HEK293T (cell line): ENCODE measurements at places on chromosomes 1 and 21.
A peak's percentile ranks its signal among the peaks of the same experiment; 100 is the strongest.

DNA sequence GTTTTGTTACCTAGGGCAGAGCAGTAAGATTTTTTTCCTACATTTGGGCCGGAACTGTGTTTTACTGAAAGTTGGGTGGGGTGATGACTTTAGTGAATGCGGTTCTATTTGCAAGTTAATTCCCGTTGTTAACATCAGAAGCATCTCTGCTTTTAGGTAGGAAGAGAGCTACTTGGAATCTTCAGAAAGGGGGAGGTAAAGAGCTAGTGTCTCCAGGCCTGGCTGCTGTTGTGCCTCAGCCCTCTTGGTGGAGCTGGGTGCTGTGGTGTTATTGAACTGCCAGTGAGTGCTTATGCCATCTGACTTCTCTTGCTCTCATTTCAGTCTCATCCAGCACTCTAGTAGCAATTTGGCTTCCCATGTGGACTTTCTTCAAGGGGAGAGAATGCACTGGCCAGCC lies 3.4 kb downstream of the KDM4A start:
- peak; percentile 42 for DNase-seq

GRCh38 chr1:119375366-119375765 lies 6.8 kb downstream of the HAO2 start:
- DNase-seq = no peak

DNA sequence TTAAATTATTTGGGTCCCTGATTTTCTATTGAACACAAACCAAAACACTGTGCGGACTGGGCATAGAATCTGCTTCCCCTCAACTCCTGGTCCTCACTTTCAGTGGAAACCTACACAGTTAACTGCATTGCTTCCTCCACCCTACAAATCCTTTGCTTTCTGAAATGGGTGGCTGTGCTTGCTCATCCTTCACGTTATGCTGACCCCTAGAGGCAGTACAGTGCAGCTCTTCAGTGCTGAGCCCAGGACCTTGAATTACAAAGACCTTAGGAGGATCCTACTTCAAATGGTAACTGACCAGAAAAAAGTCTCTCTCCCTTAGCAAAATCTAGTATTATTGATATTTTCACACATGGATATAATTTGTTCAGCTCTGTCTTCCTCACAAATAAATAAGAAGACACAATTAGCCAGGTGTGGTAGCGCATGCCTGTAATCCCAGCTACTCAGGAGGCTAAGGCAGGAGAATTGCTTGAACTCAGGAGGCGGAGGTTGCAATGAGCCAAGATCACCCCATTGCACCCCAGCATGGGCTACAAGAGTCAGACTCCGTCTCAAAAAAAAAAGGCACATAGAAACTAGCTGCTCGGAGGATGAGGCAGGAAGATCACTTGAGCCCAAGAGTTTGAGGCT lies 63.4 kb upstream of the L1TD1 start:
- DNase-seq = peak; percentile 88

DNA sequence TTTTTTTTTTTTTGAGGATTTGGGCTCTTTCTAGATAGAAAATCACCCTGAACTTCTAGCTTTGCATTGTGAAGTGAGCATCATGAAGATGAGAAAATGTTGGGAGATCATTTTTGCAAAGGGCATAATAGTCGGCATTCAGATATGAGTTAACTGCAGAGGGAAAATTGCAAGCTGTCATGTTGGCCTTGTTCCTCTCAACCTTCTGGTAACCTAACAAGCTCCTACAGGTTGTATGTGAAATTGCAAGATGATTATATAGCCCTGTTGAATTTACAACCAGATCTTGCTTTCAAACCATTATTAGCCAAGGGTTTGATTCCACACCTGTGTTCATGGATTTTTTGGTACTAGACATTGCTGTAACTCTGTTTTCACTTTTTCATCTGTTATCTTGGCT lies 2.2 kb downstream of the ELOA start:
- DNase-seq = peak; percentile 59

DNA sequence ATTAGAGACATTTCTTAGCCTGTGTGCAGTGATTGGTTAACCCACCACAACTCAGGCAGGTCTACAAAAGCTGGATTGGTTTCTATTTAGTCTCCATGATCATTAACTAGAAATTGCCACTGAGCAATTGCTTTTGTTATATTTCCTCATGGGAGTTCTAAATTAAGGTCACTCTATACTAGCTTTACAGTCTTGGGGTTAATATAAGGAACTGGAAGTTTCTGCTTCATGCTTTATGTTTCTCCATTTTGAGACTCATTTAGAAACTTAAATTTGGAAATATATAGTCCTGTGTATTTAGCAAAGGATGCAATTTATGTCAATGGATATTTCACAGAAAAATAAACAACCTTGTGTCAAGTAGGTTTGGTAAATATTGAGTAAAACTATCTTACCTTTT lies 137.5 kb downstream of the HLX start:
- no peak for DNase-seq

DNA sequence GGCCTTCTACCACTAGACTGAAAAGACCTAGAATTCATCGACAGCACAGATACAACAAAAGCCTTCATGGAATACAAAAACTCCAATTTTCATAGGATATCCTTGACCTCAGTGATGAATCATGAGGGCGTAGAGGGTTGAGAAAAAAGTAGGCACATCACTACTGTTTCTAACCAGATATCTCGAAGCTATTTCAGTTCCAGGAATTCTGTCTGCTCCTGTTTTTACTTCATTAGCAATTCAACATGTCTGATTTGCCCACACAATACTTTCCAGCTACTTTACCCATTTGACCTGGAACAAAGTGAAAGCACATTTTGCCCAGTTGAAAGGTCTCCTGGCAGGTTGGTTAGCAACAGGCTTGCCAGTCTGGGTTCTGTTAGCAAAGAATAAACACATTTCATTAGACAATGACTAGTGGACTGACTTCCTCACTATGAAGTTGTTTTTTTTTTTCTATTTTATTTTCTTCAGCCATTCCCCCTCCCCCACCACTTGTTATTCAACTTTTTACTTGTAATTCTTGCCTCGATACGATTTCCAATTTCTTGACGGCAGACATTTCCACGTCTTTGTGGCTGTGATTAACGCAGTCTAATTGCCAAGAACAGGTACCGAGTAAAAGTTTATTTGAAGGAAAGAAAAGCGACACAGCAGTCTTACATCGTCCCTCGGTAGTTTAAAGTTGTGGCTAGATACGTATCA lies 4.0 kb upstream of the ZBTB18 start:
- no peak for DNase-seq

- DNase-seq = no peak
These were observed 11.8 kb upstream of the RAP1GAP start for GRCh38 chr1:21680918-21681317.

DNA sequence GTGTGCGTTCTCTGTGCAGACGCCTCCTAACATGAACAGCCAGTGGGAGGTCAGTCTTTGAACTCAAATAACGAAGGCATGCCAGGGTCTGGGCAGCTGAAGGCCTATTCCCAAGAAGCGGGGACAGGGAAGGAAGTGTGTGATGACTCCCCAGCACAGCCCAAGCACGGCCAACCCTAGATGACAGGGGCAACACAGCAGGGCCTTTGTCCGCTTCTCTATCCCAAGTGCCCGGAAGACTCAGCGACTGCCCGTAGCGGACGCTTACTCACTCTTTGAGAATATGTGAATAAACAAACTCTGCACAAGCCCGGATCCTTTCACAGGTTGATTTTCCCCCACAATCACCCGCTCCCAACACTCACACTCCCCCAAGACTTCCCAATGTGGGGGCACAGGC lies 11.2 kb downstream of the C1orf198 start:
- no peak for DNase-seq

DNA sequence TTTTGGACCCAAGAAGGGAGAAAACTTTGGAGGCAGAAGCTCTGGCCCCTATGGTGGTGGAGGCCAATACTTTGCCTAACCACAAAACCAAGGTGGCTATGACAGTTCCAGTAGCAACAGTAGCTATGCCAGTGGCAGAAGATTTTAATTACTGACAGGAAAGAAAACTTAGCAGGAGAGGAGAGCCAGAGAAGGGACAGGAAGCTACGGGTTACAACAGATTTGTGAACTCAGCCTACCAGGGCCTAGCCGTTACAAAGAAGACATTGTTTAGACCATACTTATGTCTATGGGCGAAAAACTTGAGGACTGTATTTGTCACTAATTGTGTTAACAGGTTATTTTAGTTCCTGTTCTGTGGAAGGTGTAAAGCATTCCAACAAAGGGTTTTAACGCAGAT lies 10.4 kb upstream of the ACOT11 start:
- DNase-seq = no peak

DNA sequence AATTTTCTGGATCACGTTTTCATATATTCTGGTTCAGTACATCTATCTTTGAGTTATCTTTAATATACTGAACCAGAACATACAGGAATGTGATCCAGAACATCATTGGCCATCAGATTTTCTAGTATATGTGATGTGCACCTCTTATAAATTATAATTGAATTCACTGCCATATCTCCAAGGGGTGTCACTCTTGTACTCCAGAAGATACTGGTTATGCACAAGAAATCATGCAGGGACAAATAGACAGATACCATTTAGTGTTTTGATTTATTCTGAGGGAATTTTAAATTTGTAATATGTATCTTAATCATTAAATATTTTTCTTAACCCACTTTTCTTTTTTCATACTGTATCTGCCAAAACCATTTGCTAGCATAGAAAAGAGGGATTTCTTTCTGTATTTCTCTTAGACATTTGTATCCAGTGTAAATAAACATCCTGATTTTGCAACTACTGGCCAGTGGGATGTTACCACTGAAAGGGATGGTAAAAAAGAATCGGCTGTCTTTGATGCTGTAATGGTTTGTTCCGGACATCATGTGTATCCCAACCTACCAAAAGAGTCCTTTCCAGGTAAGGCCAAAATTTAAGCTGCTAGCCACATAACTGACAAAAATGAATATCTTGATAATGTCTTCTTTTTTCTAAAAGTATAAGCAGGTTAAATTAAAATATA lies 16.7 kb downstream of the FMO3 start:
- DNase-seq = no peak

- no peak for DNase-seq
These were observed 81.9 kb downstream of the SLC25A24 start for GRCh38 chr1:108117945-108118902.

DNA sequence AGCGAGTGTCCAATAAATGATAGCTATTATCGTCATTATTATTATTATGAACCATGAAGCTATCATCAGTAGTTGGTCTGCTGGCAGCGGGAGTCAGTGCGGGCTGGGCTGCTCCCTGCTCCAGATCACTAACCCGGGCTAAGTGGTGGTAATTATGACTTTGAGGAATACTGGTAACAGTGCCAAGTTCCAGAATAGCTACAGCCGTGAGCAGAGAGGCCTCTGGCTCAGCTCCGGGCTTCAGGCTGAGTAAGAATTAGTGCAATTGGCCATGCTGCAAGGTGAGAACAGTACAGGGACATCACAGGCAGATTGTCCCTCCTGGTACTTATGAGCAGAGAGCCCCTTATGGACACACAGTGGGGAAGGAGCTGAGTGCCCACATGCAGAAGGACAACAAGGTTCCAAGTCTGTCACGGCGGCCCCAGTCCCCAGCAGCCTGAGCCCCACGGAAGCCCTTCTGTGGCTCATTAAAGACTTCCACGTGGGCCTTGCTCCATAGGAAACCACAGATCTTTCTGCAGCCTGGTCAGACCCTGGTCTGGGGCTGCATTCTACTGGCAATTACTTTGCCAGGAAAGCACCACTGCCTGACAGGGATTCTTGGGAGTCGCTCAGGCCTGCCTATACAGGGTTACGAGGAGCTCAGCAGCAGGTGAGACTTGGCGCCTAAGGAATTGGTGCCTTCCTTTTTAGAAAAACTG lies 235.1 kb downstream of the RRAGC start:
- DNase-seq = no peak

- DNase-seq = no peak
These were observed 589.9 kb downstream of the ADGRL2 start for GRCh38 chr1:82390627-82391026.

- no peak for DNase-seq
These were observed 6.0 kb downstream of the S100B start for GRCh38 chr21:46598581-46599572.

DNA sequence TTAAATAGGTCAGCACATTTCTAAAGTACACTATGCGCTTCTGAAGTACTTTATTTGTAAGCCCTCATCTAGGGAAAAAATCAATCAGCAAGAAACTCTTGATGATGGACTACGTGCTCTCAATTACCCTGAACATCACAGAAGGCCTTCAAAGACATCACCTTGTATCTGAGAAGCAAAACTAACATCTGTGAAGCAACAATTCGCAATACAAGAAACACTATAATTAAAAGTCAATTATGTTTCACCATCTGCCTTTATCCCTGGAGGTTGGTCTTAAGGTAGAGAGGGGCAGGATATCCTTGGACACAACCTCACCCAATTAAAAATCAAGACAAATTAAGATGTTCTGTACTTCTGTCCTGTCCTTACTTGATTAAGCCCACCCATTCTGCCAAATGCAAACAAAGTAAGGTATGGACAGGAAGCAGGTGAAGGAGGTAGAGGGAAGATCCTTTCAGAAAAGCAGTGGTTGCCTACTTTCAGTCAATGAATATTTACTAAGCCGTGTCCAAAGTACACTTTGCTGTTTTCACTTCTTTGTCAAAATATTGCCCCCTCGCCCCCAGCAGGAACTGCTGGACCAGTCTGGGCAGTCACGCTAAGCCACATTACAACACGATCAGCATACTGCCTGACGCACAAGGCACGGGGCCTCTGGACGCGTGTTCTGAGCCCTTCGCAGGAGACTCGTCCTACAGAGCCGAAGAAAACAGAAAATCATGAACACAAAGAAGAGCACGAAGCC lies 887 bp downstream of the SLC19A2 start:
- peak; percentile 43 for DNase-seq

DNA sequence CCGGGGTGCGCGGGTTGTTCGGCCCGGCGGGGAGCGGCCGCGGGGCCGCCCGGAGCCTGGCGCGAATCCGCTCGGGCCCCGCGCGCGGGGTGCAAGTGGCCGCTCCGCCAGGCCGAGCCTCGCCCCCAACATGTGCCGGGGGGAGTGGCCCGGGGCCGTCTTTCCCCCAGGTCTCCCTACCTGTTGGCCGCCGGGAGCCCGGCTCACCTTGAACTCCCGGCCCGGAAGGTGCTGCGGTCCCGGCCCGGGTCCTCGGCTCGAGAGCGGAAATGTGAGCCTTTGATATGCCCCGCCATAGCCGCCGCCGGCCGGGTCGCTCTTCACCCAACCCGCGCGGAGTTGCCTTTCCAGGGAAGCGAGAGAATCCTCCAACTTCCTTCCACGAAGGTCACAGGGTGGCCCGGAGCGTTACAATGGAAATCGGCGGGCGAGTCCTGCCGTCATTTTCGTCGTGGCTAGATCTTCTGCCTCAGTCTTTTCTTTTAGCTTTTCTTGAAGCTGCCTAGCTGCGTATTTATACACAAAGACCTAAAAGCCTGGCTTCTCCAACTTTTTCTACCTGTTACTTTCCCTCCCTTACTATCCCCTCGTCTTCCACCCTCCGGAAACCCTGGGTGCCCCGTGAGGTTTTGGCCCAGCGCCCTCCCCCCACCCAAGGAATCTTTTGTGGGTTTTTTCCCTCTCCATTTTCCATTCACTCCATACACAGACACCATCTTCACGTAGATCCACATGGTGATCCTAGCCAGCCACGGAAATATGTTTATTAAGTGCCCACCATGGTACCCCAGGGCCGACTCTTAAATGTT lies 867 bp downstream of the PTGFRN start:
- peak; percentile 63 for DNase-seq
